ENCODE measurements at places on chromosomes 11 and 22.

- no peak for DNase-seq
These were observed 36.8 kb downstream of the TBX1 start for GRCh38 chr22:19797086-19798002.

DNA sequence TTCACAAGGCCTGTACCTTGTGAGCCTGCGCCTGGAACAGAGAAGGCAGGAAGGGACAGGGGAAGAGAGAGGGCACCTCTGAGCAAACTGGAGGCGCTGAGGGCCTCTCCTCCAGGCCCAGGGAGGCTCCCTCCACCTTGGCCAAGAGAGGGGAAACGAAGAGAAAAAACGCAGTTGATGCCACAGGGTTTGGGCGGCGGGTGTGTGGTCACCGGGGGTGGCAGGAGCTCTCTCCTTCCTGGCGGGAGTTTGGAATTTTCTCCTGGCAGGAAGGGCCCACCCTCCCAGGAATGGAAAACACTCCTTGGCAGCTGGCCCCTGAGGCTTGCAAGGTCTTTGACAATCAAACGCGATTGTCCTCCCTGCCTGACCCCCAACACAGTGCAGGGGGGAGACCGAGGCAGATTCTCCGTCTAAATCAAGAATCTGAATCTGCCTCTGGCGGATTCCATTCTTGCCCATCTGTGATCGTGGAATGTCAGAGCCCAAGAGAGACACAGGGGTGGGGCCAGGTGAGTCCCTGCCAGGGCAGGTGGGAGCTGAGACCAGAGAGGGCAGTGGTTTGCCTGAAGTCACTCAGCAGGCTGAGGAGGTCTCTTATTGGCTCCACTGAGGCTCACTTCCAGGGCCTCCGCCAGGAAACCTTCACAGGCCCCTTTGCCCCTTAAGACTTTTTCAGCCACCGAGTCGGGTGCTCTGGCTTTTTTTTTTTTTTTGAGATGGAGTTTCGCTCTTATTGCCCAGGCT is 21.0 kb downstream of the RPL3 start:
- no peak for DNase-seq

GRCh38 chr22:17990942-17991341 is 33.4 kb downstream of the MICAL3 start:
- DNase-seq: no peak

DNA sequence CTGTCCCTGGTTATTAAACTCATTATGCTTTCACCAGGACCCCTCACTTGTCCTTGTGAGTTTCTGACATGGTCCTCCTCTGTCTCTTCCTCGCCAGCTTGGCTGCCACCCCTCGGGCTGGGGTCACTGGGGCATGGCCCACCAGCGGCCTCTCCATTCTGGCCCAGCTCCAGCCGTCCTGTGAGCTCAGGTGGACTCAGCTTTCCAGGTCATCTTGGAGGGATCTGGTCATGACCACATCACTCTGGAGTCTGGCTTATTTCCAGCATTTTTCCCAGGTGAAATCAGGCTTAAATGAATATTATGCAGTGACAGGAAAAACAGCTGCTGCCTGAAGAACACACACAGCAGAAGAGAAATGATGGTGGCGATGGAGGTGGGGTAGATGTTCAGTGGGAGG is 224.5 kb downstream of the ADAMTS15 start:
- DNase-seq: no peak

DNA sequence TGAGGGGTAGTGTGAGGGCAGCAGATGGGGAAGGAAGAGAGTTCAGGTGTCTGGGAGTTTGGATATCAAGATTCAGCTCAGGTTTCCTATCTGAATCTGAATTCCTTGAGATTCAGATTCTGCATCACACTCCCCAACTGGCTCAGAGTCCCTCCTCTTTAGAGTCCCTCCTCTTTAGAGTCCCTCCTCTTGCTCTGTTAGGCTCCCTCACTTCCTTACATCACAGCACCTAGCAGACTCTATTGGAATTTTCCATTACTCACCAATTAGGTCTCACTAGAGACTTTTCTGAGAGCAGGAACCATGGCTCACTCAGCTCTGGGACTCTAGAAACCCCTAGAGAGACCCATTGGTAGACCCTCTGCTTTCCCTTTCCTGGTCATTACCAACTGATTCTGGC is 303.4 kb upstream of the SYN3 start:
- no peak for DNase-seq

DNA sequence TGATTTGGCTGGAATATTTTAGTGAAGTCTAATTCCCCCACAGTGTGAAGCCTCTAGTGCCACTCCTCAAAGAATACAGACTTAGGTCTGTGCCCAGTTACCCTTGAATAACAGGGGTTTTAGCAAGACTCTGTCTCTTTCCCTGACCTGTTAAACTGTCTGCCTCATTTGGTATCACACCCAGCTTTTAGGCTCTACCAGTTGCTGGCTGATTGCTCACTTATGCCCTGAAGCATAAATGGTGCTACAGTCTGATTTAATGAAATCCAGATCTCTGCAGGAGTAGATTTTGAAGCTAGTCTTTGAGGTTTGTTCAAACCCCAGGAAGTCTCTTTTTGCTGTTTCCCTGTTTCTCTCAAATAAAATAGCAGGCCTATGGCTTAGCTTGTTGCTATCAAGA is 45.2 kb upstream of the LIPT2 start:
- DNase-seq: no peak

GRCh38 chr11:112962579-112963367 is 1.6 kb downstream of the NCAM1 start:
- DNase-seq: no peak

GRCh38 chr11:21968702-21969101 is 224.2 kb upstream of the ANO5 start:
- no peak for DNase-seq

- DNase-seq: no peak
These were observed 3.5 kb downstream of the ZP1 start for GRCh38 chr11:60870733-60871377.

DNA sequence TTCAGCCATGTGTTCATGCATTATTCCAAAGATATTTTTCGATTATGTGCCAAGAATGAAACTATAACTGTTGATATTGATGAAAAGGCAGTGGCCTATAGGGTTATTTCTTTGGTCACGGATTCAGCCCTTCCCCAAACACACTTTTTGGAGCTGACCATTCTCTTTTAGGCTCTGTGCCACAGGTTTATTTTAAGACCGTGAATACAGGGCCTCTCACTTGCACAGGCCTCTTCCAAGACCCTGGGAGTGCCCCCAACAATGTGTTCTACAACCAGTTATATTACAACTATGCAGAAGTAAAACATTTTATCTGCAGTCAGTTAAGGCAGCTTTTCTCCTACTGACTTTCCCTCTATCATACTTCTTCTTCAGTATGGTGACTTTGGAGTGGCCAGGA is 104.6 kb downstream of the ALX4 start:
- DNase-seq: no peak

GRCh38 chr11:123754101-123754568 is at the start of gene OR6X1:
TSS of gene OR6X1 (minus strand) at chr11:123754518. CDS start at chr11:123754518, 0 bp downstream.
- no peak for DNase-seq

DNA sequence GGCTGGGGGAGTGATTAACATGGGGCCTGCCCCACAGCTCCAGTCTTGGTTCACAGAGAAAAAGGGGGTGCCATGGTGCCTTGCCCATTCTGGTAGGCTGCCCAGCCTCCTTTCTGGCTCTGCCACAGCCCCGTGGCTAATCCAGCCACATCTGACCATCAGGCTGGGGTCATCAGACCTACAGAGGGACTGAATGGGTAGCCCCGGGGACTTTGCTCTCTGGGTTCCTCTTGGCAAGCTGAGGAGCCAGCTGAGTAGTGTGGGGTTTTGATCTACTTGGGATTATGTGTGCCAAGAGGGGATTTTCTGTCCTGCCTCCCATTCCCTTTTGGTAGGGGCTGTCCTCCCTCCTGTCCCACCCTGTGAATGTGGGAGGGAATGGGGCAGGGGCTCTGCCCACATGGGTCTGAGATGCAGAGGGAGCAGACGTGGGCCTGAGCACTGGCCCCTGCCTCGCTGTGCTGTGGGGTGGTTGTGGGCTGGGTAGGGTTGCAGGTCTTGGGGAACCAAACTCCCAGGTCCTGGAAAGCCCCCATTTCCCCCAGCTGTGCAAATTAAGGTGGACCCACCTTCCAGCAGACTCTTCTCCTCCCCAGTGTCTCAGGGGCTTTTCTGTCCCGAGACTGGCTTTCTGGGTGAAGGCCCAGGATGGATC is 32.0 kb downstream of the CD82 start:
- no peak for DNase-seq

GRCh38 chr11:100816823-100817222 is 129.7 kb downstream of the ARHGAP42 start:
- DNase-seq: no peak

DNA sequence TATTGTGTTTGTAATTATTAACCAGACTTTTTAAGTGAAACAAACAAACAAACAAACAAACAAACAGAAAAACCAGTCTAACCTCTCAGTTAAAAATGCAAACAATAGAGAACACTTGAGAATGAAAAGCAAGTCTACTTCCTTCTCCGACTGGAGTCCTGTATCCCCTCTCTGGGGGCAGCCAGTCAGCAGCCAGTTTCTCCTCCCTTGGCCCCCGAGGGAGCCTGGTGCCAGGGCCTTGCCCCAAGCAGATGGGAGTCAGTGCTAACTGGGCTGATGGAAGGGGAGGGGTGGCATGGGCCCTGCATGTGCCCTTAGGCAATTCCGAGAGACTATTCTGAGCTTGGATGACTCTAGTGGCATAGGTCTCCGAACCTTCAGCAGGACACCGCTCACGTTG is 137.2 kb downstream of the GRIK4 start:
- DNase-seq: no peak

DNA sequence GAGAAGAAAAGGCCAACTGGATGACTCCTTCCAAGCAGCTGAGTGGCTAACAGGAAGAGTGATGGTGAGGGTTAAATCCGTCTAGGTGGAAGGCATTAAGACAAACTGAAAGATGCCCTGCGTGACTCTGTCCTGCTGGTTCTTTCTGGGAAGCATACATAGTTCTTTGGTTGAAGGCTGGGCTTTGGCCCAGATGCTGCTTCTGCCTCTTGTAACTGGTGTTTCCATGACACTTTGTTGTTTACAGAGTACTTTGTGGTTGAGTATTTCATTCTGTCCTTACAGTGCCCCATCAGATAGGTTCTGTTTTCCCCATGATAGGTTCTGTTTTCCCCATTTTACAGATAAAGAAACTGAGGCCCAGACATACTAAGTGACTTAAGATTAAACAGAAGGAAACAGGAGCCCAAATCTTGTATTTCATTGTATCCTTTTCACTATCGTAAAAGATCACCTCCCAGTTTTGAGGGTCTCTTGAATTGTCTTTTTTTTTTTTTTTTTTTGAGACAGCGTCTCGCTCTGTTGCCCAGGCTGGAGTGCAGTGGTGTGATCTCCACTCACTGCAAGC is 124.3 kb upstream of the RASSF10 start:
- DNase-seq: no peak

GRCh38 chr22:39941601-39942000 is 18.6 kb upstream of the TMA7B start:
- no peak for DNase-seq

- no peak for DNase-seq
These were observed 3.5 kb downstream of the RHOD start for GRCh38 chr11:67060111-67060522.

DNA sequence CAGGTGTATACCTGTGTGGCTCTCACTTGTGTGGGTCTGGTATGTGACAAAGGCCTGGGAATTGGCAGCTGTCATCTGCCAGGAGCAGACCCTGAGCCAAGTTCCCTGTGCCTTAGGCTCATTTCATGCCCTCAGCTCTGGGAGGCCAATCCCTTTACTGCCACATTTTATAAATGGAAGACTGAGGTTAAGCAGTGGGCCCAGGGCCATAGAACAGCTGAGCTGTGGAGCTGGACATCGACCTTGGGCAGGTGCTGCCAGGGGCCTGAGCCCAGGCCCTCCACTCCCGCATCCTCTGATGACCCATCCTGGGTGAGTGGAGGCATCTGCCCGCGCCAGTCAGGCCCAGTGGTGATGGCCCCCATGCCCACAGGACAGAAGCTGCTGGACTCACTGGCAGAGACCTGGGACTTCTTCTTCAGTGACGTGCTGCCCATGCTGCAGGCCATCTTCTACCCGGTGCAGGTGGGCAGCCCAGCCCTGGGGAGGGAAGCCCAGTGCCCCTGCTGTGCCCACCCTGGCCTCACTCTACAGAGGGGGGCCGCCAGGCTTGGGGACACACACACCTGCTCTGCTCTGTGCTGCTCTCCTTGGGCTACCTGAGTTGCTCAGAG is 20.9 kb upstream of the ARHGAP8 start:
- DNase-seq: no peak

DNA sequence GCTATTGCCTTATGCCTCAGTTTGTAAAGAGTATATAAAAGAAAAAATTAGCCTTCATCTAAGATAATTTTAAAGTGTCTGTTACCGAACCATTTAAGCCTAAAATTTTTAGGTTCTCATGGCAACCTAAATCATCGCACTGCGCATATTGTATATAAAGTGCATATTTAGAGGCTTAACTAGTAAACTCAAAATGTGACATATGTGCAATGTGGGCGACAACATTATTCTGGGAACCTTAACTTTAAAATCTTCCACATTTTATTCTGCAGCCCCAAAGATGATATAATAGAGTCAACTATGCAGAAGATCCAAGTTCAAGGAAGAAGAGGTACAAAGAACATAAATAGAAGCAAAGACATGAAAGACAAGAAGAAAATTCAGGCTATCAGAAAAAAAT is 23.0 kb downstream of the CELF1 start:
- DNase-seq: no peak

GRCh38 chr11:85810521-85810870 is 445 bp downstream of the SYTL2 start:
- DNase-seq: no peak

All from stimulated activated CD4-positive, alpha-beta T cell treated with anti-CD3 and anti-CD28 coated beads, TNF-alpha, amount 100 ng/mL, for 48 hours (primary cell).